ENCODE measurements at places on chromosomes 12 and 14.

GRCh38 chr12:111409780-111410430 is 4.2 kb downstream of the SH2B3 start:
- DNase-seq = peak; percentile 49

- peak; percentile 39 for DNase-seq
Observed at GRCh38 chr14:104872469-104873341, 7.6 kb downstream of the CEP170B start.

DNA sequence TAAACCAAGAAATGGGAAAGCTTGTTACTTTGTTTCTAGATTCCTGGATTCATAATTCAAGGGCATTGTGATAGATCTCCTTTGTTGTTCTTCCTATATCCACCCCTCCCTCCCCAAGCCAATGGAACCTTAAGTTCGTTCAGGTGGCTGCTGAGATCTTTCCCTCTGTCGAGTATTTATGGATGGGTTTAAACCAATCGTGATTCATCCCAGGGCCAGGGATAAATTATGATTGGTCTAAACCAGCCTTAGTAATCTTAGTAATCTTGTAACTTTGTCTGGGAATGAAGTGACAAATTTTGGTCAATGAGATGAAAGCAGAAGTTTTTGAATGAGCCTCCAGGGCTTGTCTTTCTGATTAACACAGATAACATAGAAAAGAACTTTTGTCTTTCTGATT is 56.1 kb upstream of the PCED1B start:
- no peak for DNase-seq

DNA sequence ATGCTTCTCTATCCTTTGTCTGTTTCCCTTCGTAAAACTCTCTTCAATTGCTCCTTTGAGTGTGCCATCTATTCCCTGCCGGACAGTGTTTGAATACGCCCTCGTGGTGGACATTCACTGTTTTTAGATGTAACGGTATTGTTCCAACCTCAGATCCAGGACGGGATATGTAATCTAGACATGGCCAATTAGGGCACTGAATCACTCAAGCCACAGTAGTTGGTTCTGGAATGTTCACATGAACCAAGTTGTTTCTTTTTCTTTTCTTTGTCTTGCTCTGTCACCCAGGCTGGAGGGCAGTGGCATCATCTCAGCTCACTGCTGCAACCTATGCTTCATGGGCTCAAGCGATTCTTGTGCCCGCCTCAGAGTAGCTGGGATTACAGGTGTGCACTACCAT is 204.2 kb upstream of the PLXNC1 start:
- DNase-seq = no peak

- DNase-seq = no peak
Observed at GRCh38 chr12:45408729-45409114, 192.8 kb downstream of the ANO6 start.

- DNase-seq = no peak
Observed at GRCh38 chr12:66405395-66405794, 103.1 kb downstream of the HELB start.

GRCh38 chr12:31246470-31246850 is 79.5 kb downstream of the SINHCAF start:
- DNase-seq = no peak

- no peak for DNase-seq
Observed at GRCh38 chr12:101004898-101005297, 205.1 kb downstream of the SLC5A8 start.

DNA sequence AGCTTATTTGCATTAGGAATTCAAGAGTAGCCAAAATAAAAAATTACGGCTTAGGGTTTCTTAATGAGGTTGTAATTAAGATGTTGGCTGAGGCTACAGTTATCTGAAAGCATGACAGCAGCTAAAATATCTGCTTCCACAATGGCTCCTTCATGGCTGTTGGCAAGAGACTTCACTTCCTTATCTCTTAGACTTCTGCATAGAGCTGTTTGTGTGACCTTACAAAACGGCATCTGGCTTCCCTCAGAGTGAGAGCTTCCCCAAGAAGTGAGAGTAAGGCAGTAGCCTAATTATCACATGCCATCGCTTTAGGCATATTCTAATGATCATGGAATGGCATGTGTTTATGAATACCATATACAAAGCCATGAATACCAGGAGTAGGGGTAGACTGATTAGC is 57.6 kb downstream of the CCDC59 start:
- DNase-seq = no peak

- DNase-seq = no peak
Observed at GRCh38 chr12:121505513-121505912, 75.3 kb downstream of the KDM2B start.

GRCh38 chr12:127548123-127548553 is 718.8 kb upstream of the TMEM132C start:
- no peak for DNase-seq

Measured in inflammatory macrophage treated with lipopolysaccharide for 1 hour (primary cell).